ENCODE measurements at places on chromosomes 4 and X. TPM values are rescaled to one million over a fixed set of nuclear protein-coding genes. Genes with fewer than 3 reads are reported as not detected.

Gene UGT2A1
- not detected for total RNA-seq

Gene NDST3
- not detected for total RNA-seq

DNA sequence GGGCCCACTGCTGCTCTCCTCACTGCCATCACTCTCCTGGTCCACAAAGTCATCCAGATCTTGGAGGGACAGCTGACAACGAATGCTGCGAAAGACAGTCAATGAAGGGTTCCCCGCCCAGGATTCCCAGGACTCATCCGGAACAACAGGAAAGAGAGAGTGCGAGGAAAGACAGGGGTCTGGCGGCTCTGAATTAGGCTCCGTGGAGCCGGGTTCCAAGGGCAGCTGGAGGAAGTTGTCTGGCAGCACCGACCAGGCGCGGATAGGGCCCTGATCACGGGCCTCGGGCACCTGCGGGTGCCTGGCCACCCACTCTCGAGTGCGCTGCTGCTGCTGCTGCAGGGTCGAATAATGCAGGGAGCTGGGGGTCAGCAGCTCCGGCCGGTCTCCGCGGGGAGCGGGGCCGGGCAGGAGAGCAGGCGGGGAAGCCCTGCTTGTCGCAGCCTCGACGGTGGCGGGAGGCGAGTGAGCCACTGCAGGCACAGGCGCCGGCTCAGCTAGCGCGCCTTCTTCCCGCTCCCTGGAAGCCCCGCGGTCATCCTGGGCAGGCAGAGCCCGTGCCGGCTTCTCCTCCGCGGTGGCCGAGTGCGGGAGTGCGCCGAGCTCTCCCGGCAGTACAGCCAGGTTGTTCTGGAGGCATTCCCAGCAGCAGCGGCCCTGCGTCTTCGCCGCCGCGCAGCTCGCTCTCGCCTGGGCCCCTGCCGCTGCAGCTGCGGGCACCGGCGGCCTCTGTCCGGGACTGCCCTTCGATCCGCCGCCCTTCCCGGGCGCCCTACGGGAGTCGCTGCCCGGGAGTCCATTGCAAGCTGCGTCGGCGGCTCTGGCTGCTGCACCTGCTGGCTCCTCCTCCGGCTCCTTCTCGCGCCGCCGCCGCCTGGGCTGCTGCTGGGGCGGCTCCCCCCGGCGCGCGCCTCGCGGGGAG lies 1.1 kb downstream of the SOWAHB start:
- no peak for DNase-seq

DNA sequence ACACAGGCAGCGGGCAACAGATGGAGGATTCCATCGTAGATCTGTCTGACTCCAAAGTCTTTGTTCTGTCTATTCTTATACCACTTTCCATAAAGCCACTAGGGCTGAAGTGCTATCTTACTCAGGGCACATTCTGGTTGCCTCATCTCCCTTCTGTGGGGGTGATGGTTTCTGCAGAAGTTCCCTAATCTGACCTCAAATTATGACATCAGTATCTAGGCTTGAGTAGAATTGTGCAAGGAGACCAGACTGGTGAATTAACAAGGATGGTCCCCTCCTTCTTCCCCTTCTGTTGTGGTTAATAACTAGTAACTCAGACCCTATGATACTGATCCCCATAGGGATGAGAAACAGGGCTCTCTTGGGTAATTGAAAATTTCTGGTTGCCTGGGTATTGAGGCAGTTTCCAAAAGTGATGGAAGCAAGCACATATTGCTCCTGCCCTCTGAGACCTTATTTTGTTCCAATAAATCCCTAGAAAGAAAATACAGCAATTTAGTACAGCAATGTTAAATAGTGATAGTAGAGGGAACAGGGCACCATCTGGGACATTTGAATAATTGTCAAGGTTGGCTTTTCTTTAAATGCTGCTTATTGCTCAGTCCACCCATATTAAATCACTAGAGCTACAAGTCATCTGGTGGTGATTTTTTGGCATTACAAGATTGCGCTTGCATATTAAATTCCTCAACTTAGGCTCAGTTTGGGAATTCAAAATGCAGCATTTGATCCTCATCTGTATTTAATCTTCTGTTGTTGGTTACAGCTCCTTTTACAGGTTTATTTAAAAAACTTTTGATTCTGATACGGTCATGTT lies 57.3 kb upstream of the AP1S2 start:
- no peak for DNase-seq

GRCh38 chrX:16312761-16313623 lies 145.7 kb downstream of the MAGEB17 start:
- no peak for DNase-seq

DNA sequence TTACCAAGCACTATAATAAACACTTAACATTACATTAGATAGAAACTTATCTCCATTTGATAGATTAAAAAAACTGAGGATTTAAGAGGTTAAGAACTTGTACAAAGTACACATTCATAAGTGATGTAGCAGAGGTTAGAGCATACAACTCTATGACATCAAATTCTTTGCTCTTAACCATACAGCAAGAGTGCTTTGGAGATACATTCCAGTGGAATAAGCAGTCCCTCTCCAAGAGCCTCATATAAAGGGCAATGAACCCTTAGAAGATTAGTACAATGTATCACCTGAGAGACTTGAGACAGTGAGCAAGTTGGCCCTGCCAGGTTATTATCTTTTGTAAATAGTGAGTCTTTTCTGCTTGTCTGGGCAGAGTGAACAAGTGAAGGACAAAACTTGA lies 600.4 kb upstream of the CT83 start:
- DNase-seq: no peak

GRCh38 chrX:154961947-154962346 lies 60.6 kb downstream of the F8 start:
- DNase-seq: no peak

DNA sequence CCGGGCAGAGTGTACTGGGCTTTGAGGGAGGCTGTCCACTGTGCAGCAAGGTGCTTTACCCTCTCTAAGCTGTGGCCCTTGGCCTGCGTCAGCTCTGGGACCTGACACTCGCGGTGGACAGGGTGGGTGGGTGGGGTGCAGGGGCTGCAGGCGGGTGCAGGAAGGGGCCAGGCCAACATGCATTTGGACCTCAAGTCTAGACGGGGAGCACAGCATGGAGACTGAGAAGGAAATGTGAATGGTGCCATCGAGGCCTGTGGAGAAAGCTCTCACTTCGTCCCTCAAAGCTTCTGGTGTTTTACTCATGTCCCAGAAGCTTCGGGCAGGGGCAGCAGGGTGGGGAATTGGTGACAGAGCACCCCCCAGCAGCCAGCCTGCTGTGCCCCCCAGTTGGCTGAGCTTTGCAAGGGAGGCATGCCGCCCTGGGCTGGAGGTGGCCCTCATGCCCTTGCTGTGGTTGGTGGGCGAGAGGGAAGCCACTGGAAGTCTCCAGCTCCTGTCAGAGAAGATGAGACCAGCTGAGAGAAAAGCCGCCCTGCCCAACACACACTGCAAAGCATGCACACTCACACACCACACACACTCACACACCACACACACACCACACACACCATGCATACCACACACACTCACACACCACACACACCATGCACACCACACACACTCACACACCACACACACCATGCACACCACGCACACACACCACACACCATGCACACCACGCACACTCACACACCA lies 12.3 kb downstream of the PNMA6E start:
- DNase-seq: no peak

DNA sequence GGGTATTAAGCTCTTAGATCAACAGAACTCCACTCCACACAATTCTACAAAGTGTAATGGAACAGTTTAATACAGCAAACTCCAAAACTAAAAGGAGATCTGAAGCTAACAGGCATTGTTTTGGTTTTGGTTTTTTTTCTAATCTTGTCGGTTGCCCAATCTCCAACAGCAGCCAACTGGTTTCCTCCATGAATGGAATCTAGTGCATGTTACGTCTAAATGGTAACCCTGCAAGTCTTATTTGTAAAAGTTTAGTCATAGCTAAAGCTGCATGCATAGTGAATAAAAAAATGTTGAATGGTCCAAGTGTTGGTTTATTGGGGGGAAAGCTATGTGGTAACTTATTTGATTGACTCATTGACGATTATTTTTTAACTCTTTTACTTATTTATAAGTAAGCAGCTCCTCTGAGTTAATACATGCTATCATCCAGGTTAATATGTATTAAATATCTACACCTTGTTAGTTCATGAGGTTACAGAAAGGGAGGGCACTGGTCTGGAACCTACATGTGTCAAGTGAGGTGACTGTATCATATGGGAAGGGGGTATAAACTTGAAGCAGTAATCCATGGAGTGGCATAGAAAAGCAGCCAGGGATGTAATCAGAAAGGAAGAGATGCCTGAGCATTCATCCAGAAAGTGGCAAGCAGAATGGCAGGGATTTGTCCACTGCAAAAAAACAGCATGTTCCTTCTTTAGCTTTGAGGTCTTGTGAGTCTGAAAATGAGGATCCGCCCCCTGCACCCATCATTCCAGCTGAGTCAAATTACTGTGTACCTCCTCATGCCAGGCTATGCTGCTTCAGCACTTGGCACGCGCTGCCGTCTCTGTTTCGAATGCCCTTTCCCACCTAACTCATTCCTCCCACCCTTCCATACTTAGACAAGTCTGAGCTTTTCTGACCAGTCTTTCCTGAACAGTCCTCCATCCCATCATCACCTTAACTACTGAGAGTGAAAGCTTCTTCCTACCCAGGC lies 81.7 kb downstream of the PDGFC start:
- DNase-seq: peak; percentile 44

GRCh38 chr4:6031846-6032245 lies 13.6 kb upstream of the C4orf50 start:
- DNase-seq: no peak

DNA sequence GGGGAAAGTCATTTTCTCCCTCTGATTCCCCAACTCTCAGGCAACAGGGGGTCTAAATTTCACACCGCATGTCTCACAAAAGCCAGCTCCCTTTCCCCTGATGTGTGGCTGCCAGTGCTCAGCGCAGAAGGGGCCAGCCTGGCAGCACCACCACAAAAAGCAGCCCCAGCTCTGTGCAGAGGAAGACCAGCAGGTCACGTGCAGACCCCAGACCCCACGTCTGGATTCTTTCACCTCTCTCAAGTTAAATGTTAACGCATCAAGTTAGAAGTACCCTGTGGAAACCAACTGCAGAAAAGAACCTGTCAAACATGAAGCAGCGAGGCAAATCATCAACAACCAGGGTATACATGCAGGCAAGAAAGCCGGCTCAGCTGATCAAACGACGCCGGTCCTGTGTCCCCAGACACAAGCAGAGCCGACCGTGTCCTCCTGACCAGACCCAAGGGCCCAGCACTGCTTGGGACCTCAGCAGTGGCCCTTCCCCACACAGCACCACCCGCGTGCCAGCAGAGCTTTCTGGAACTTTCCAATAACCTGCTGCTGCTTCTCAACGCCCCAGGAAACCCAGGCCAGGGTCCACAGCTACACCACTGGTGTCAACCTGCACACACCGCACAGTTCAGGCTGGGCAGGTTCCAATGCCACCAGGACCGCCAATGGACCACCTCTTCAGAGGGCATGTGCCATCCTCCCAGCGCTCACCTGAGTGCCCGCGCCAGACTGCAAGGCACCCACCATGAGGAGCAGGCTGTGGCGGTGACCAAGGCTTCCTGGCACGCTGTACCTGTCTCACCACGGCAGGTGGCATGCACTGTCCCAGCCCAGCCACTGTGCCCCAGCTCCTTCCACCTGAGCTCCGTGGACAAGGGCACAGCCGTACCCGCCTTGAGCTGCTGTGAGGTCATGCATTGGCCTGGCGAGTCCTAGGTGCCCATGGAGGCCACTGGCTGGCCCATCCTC lies 4.0 kb downstream of the LRPAP1 start:
- no peak for DNase-seq

- no peak for DNase-seq
Observed at GRCh38 chr4:84691170-84691691, 108.3 kb downstream of the CDS1 start.
